ENCODE measurements at places on chromosomes 11 and 22.

- DNase-seq: no peak
Measured at GRCh38 chr11:77695417-77695816, 57.8 kb upstream of the CLNS1A start.

GRCh38 chr11:26063915-26064314 is 268.0 kb upstream of the ANO3 start:
- no peak for DNase-seq

DNA sequence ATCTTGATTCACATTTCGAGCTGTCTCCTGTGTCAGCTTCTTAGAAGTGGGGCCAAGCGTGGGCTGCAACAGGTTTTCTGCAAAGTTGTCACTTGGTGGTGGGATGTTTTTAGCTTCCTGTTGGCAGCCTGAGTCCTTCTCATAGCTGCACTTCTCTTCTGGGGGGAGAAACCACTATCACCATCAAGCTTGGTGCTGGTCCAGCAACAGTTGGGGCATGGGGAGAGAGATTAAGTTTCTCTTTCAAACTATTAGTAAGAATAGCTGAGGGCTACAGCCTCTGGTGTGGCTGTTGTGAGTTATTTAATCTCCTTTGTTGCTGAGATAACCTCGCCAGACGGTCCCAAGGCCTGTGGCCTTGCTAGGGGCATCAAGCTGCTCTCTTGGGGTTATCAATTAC is 123.3 kb upstream of the CRYBB3 start:
- DNase-seq: no peak

GRCh38 chr22:27651486-27651885 is 150.1 kb downstream of the MN1 start:
- DNase-seq: no peak

- no peak for DNase-seq
Measured at GRCh38 chr22:50303515-50303847, 4.0 kb downstream of the PLXNB2 start.

- no peak for DNase-seq
Measured at GRCh38 chr11:62108017-62108750, 15.6 kb upstream of the INCENP start.

GRCh38 chr11:128346804-128347203 is 240.6 kb downstream of the ETS1 start:
- no peak for DNase-seq

DNA sequence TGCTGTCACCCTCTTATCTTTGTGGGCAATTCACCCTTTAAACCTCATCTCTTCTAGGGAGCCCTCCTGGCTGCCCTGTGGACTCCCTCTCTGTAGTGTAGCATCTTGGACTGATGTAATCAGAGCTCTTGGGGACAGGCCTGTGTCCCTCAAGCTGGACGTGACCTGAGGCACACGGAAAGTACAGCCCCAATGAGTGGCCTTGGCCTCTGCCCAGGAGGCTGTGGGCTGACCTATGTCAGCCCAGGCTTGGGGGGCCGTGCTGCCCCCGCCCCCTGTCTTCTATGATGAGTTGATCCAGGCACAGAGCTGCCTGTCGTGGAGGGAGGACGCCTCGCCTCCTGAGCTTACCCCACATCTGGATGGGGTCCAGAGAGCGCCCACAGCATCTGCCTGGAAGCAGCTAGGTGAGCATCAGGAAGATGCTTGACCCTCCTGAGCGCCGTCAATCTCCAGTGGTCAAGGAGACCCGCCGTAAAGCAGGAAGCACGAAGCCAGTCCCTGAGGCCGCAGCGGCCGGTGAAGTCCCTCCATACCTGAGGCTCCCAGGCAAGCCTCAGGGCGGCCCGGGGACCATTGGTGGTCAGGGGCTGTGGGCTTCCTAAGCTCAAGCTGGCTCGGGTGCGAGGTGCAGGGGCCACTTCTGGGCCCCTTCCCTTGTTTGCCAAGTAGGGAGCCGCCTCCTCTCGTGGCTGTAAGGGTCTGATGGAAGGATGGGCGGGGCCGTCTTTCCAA is 1136.9 kb downstream of the BRD1 start:
- no peak for DNase-seq

DNA sequence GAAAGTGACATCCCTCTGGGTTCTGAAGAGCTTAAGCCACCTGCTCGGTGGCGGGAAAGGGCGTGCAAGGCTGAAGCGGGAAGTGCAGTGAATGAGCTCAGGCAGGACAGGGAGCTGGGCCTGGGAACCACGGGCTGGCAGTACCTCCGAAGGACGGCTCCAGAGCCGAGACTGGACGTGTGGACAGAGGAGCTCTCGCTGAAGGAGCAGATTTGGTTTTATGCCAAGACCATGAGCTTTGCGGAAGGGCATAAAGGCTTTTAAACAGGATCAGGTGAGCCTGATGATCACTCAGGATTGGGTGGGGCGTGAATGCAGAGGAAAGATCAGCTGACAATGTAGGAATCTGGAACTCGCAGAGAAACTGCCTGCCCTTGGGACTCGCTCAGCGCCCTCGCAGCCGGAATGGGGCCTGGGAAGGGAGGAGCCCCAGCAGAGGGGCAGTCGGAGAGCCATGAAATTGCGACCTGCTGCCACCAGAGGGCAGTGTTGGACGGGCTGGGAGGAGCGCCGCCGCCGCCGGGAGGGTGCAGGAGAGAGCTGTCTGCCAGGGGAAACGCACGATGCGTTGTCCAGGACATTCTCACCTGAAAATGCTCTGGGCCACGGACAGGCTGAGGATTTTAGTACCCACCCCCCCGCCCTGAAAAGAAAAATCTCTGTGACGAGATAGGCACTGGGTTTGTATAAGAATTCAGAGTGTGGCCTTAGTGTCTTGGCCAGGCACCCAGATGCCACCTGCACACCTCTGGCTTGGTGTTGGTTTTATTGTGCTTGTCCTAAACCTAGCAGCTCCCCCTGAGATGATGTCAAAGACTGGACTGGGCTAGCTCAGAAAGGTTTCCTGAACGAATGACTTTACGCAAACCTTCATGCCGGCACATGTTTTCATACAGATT is 324.4 kb downstream of the NTM start:
- DNase-seq: no peak

GRCh38 chr11:117685566-117685965 is 111.5 kb downstream of the DSCAML1 start:
- DNase-seq: no peak

DNA sequence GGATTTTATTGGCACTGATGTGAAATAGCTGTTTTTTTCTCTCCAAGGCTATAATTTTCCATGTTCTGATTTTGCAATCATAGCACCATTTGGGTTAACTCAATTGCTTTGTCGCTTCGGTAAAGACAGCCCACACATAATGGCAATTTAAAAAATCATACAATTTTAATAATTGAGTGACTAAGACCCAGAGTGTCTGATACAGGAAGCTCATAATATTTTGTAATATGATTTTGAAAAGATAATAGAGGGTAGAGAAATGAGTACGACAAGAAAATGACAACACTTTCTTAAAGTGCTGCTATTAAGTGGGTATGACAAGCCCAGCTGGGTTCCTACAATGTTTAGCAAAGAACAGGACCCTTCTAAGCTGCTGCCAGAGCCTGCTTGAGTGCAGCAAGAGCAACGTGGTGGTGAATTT is 439.1 kb downstream of the METTL15 start:
- DNase-seq: no peak
